ENCODE measurements at places on chromosomes 7 and 10.

DNA sequence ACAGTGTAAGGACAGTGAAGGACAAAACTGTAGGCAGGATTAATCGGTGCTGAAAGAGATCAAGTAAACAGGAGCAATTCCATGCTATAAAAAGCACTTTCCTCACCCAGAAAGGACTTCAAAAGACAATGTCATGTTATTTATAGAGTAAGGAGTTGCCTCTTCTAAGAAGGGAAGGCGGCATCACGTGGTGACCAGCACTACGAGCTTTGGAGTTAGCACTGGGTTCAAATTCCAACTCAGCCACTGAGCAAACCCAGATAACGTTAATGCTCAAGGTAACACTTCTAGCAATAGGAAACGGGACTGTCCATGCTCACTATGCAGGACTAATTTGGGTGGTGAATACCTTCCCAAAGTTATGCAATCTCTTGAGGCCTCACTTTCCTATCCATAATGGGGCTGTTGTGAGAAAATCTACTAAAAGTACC lies 715 bp upstream of the PANK1 start:
- DNase-seq: no peak

- no peak for DNase-seq
Measured at GRCh38 chr7:8197994-8198698, 63.8 kb downstream of the ICA1 start.

GRCh38 chr7:30549931-30550493 lies 44.7 kb upstream of the GARS1 start:
- DNase-seq: no peak

DNA sequence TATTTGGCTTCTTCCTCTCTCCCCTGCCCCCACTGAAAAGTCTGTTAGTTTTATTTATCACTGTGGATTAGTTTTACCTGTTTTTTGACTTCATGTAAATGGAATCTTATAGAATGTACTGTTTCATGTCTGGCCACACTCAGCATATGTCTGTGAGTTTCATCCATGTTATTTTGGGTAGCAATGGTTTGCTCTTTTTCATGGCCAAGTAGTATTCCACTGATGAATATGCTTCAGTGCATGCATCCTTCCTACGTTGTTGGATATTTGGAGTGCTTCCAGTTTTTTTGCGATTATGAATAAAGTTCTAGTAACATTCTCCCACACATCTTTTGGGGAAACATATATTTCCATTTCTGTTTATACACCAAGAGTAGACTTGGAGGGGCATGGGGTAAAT lies 19.1 kb downstream of the TCF7L2 start:
- DNase-seq: no peak

DNA sequence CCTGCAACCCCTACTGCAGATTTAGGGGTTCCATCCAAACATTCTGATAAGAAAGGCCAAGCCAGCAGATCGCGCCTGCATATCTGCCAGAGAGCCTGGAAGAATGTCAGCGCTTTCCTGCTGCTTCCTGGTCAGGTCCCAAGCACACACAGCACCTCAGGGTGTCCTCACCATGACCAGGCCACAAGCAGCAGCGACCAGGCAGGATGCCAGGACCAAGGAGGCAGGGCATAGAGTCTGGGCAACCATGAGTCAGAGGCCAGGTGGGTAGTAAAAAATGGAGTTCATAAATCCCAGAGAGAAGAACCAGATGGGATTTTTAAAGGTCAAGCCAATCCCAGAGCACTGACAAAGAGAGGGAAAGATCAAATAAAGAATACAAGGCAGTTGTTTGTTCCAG lies 5.5 kb upstream of the FAM131B start:
- no peak for DNase-seq

- no peak for DNase-seq
Measured at GRCh38 chr7:101633511-101633910, 4.4 kb upstream of the MYL10 start.

All from NCI-H187 (cell line).